EL (cell line): ENCODE measurements at places on chromosomes 7 and 10.

DNA sequence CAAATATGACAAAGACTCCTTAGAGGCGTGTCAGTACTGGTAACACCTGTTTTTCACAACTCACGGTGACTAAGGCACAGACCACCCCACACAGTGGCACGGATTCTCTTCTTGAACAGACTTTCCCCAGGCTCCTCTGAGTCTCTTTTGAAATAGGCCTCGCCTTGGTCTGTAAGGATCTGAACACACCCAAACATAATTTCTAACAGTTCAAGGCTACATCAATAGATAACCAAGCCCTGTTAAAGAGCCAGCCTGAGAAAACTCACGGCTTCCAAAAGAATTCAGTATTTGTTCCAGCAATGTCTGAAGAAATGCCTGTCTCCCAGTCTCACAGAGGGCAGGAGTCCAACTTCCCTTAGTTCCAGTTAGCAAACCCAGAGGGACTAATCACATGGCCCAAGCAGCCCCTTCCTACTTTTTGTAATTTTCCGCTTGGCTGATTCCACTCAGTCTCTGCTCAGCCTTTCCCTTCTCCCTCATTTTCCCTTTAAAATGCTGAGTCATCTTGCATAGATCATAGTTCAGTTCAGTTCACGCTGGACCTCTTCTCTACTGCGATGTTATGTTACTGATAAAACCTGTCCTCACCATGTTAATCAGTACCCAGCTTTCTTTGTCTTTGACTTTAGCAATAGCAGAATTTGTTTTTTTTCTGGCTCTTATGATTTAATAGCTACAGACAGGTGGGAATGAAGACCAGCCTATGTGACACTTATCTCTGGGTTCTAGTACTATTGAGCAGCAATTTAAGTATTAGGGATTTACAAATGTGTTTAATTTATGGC is 22.6 kb upstream of the AKR1C3 start:
- peak; percentile 36 for DNase-seq

- no peak for DNase-seq
Measured at GRCh38 chr7:711922-712380, 14.5 kb upstream of the DNAAF5 start.

- DNase-seq, result no peak
Measured at GRCh38 chr10:79382491-79382941, 35.2 kb downstream of the PPIF start.

DNA sequence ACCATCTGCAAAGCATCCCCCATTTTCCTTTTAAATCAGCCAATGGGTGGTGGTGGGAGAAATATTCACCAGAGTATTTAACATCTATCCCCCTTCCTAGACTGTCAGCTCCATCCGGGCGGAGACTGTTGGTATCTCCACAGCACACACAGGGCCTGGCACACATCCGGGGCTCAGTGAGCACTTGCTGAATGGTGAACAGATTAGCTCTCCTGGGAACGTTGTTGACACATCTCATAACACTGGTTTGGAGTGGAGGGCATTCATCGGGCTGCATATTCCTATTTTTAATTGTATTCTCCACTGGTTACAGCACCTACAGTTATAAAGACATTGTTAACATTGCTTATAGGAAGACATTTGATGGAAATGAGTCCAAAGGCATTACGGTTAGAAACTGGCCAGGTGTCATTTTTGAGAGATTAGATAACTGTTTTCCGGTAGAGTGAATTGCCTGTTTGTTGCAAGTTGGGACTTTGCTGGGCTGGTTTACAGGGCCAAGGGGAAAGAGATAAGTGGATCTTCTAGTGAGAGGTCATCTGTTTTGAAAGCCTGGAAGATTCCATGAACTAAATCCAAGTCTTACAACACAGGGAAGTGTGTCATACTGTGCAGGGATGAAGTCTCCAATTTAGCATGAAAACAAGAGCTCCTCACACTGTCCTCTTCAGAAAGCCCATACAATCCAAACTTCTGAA is 101.8 kb downstream of the EGFR start:
- no peak for DNase-seq

DNA sequence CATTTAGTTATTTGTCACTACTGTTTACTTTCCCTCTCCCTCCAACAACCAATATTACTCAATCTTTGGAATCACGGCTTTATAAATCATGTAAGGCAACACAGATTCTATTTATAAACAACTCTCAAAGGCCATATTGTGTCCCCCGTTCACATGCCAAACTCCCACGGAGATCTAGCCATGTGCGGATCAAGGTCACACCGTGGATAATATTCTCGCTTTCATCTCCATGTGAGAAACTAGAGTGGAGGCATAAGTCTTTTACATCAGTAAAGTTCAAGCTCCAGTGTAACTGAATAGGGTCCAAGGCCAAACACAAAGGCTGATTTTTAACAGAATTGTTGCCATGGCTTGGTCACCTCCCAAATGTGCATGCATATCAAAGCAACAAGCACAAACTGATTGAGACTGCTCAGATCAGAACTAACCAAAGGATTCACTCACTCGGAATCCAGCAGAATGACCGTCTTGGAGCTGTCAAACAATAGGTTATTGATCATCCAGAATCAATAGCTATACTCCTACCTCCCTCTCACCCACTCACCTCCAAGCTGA is 569.5 kb upstream of the LRRN3 start:
- no peak for DNase-seq

DNA sequence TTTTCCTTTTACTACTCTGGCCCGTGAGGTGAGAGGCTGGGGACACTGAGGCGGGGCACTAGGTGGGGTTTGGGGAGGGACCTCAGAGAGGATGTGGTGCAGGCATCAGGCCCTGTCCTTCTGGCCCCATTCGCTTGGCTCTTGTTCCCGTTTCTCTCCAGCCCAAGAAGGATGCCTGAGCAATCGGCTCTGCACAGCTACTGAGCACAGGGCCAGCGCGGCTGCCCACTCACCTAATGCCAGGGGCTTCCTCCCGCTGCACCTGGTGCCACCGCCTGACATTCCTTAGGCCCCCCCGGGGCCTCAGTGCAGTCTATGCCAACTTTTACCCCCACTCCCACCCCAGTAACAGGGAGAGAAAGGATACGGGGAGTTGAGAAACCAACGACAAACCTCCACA is 12.5 kb downstream of the EMX2 start:
- DNase-seq, result no peak

DNA sequence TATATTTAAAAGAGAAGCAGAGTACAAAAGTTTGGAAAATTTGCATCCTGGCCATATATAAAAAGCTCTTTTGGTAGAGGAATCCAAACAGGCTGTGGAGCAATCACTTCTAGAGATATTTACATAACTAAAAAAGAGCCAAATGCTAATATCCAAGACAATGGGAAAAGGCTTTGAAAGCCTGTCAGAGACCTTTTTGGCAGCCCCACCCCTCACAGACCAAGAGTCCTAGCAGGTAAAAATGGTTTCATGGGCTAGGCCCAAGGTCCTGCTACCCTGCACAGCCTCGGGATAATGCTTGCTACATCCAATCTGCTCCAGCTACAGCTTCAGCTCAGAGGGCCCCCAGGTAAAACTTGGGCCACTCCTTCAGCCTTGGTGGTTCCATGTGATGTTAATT is 430.2 kb upstream of the KCND2 start:
- no peak for DNase-seq

- DNase-seq, result no peak
Measured at GRCh38 chr7:151187409-151188251, 580 bp upstream of the ASB10 start.

GRCh38 chr7:27196287-27196767 is 3.6 kb downstream of the HOXA13 start:
- DNase-seq, result peak; percentile 86

DNA sequence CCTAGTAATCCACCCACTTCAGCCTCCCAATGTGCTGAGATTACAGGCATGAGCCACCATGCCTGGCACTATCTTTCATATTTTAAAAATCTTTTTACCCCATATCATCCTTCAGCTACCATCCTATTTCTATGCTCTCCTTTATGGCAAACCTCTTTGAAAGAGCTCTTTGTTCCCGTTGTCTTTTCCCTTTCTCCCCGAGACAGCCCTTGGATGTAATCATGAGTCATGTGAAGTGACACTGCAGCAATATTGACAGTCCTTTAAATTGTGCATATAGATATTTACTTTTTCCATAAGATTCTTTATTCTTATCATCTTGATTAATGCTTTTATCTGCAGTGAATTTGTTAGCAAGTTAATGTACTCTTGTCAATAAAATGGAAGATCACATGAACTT is 286.6 kb downstream of the ANKRD7 start:
- no peak for DNase-seq

DNA sequence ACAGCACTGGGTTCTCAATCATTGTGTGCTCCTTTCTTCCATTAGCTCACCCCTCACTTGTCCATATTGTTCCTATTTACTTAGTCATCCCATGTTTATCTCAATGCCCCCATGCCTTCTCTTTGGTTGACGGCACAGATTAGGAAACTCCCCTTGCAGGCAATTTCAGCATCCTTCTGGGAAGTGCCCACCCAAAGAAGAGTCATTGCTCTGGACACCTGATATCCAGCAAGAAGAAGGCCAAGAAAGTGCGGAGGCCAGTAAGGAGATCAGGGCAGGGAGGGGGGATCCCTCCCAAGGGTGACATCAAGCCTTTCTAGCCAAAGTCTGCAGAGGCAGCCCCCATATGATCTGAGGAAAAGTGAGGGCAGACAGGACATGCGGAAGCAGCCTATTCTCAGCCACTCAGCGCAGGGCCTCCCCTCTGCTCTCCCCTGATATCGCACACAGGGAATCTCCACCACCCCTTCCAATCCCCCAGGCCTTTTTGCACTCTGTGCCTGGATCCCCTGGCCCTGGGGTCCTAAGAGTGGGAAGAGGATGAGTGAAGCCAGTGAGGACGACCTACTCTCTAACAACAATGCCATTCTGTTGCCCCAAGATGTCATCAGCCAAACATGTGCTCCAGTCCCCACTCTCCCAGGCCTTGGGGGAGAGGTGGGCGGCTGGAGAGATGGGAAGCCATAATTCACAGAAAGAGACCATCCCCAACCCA is 1.8 kb downstream of the TRPV6 start:
- DNase-seq, result no peak

DNA sequence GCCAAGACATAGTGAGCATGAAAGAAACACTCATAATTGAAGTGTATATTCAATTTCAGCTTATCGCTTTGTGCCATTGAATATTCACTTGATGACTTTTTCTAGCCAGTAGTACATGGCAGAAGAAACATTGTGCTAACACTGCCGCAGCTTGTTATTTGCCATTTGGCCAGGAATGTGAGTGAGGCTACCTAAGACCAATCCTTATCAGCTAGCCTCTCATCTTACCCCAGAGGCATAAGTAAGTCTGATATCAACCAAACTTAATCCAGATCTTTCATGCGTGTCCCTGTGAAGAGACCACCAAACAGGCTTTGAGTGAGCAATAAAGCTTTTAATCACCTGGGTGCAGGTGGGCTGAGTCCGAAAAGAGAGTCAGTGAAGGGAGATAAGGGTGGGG is 586.0 kb upstream of the MBL2 start:
- no peak for DNase-seq

DNA sequence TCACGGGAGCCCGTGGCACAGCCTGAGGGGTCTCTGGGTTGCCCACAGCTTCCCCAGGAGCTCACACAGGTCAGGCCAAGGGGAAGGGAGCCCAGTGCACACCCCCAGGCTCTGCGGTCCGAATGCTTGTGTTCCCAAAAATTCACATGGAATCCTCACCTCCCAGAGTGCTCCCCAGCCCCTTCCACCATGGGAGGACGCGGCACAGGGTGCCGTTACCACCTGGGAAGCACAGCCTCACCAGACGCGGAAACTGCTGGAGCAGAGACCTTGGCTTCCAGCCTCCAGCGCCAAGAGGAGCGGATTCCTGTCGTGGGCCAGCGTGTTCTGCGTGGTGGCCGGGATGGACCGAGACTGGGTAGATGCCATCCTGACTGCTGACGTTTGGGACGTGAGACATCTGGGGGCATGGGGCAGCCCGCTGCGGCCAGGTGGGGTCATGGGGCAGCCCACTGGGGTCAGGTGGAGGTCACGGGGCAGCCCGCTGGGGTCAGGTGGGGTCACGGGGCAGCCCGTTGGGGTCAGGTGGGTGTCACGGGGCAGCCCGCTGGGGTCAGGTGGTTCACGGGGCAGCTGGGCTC is 149.4 kb downstream of the WDR37 start:
- no peak for DNase-seq

GRCh38 chr10:76133597-76134255 is 702.3 kb downstream of the LRMDA start:
- no peak for DNase-seq

GRCh38 chr7:150902078-150903033 is 50.0 kb downstream of the AOC1 start:
- no peak for DNase-seq

DNA sequence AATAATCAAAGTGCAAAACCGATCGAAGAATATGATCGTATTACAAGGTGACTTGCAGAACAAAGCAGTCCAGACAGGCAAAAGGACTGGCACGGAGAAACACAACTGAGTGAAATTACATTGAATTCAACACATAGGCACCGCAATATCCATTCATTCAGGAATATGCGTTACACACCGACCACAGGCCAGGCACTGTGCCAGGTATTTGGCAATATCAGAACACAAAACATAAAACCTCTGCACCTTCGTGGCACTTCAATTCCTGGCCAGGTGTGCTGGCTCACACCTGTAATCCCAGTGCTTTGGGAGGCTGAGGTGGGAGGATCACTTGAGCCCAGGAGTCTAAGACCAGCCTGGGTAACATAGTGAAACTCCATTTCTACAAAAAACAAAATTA is 187.9 kb downstream of the DIP2C start:
- no peak for DNase-seq
